ENCODE measurements at places on chromosomes 3 and 15. TPM values are rescaled to one million over a fixed set of nuclear protein-coding genes. Genes with fewer than 3 reads are reported as not detected.

The ANKRD63 gene
- 0.25 TPM for total RNA-seq

The SAMD7 gene
- total RNA-seq: 0.12 TPM

The ZNF280D gene
- total RNA-seq: 68.3 TPM

The CSPG5 gene
- total RNA-seq: 0.68 TPM

The LRRC2 gene
- not detected for total RNA-seq

The ROBO2 gene
- not detected for total RNA-seq

The SPPL2A gene
- 78.3 TPM for total RNA-seq

The KBTBD13 gene
- not detected for total RNA-seq

The RLBP1 gene
- not detected for total RNA-seq

The NOX5 gene
- not detected for total RNA-seq

The EBLN2 gene
- total RNA-seq: 10.2 TPM

The OR4F6 gene
- not detected for total RNA-seq

The DUOXA2 gene
- total RNA-seq: not detected

The HYAL1 gene
- 0.30 TPM for total RNA-seq

The SLCO2A1 gene
- total RNA-seq: not detected

DNA sequence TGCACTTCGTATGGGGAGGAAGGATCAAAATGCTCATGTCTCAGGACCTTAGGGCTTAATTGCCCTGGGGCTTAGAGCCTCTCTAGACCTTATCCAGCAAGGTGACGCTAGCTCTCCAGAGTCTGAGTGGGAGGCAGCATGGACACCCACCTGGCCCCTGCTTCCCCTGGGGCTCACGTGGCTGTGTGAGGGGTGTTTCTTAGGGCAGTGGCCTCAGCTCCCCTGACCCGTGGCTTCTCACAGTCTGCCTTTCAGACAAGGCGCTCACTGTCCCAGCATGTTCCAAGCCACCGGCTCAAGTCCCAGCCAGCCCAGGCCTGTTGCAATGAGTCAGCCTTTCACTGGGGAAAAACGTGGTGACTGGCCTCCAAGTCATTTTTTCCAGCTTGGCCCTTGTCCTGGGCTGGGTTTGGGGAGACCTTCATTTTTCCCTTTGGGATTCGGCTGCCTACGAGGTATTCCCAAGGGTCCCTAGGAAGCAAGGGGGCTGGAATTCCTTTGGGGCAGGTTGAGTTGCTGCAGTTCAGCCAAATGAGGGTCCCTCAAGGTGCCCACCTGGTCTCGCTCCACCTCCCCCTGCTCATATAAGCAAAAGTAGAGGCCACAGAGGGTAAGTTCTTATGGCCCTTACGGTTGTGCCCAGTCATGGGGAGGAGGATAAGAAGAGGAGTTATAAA lies 15.7 kb downstream of the BHLHE40 start:
- no peaks in the 10 kb centered on the region for H3K36me3 ChIP-seq
- peaks cover 6% of the 10 kb centered on the region for H3K4me1 ChIP-seq
- no peak overlapping the region for H3K27ac ChIP-seq

DNA sequence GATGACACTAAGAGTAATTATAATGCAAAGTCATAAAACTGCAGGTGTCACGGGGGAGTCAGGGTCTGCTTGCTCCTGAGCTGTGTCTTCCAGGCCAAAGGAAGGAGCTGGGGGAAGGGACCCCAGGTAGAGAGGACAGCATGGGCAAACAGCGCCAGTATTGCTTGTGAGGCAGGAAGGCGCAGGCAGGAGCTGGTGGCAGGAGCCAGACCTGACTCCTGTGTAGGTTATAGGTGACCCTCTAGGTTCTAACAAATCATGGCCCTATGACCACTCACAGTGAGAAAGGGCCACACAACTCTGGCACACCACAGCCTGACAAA lies 1.9 kb downstream of the CISH start:
- no peaks in the 10 kb centered on the region for H3K27me3 ChIP-seq
- no peak overlapping the region for H3K27ac ChIP-seq
- DNase-seq: no peak

DNA sequence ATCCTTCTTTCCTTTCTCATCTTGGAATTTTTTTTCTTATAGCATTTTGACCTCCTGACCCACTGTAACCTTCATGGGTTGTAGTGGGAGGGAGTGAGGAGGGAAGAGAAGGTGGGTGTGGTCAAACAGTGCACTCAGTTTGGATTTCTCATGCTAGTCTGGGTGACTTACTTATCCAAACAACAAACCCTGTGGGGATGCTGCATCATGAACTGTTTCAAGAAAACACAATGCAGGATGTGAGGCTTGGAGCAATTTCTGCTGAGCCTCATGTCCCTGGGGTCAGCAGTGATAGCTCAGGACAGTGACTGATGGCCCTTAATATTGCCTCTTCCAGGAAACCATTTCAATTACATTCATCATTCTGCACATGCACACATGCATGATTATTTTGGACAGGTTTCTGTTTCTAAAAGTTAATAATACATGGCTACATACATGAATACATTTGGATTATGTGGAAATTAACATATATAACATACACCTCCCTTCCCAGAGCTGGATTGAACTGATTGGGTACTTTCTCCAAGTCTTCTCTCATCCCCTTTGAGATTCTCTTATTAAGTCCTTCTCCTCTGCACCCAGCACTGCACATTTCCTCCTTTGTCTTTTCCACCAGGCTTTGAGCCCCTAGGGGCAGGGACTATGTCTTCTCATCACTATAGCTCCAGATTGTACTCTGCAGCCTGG lies 61.2 kb downstream of the ADAMTSL3 start:
- no peaks in the 10 kb centered on the region for H3K27me3 ChIP-seq
- no peaks in the 10 kb centered on the region for H3K4me1 ChIP-seq
- no peak overlapping the region for H3K4me3 ChIP-seq
- DNase-seq: no peak
- no peaks in the 10 kb centered on the region for H3K36me3 ChIP-seq

GRCh38 chr3:72306800-72307341 lies 521.9 kb upstream of the PROK2 start:
- DNase-seq: no peak
- no peaks in the 10 kb centered on the region for H3K27me3 ChIP-seq
- H3K27ac ChIP-seq: no peak overlapping the region
- peaks cover 34% of the 10 kb centered on the region for H3K4me1 ChIP-seq
- H3K4me3 ChIP-seq: no peak overlapping the region

DNA sequence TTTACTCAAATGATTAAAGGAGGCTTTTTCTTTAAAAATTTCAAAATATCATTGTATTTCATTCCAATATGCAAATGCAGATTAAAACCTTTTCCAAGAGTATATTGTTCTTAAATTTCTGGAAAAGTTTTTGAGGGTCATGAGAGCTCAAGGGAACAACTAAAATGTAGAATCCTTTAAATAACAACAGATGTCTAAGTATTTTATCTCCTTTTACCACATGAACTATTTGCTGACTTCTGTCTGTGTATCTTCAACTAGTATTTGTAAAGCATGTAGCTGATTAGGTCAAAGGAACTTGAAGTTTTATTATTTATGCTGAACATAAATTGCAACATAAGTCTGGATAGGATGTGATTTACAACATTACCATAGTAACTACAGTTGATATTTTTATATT lies 402.6 kb downstream of the CNTN6 start:
- H3K27ac ChIP-seq: no peak overlapping the region
- H3K4me1 ChIP-seq: no peaks in the 10 kb centered on the region
- H3K36me3 ChIP-seq: no peaks in the 10 kb centered on the region
- H3K4me3 ChIP-seq: no peak overlapping the region
- no peak for DNase-seq

DNA sequence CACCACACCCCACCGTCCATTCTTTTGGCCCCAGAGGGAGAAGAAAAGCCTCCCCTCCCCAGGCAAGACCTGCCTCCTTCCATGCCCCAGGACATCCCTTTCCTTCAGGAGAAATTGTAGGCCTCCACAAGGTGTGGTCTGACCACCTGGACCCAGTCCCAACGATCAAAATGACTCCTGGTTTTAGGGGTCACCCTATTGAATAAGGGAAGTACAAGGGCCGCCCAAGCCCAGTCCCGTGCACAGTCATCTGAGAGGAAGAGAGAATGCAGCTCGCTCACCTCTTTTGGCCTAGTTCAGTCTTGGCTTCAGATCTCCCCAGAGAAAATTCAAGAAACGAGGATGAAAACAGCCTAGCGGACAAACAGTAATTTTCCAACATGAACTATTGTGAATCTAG lies 249.1 kb downstream of the UACA start:
- H3K4me3 ChIP-seq: no peak overlapping the region
- H3K4me1 ChIP-seq: no peaks in the 10 kb centered on the region
- H3K27ac ChIP-seq: no peak overlapping the region

GRCh38 chr3:117708601-117709000 lies 999.0 kb downstream of the TUSC7 start:
- H3K27me3 ChIP-seq: no peaks in the 10 kb centered on the region
- no peak for DNase-seq
- H3K4me3 ChIP-seq: no peak overlapping the region

GRCh38 chr3:24117508-24117907 lies 172.4 kb downstream of the NR1D2 start:
- H3K27me3 ChIP-seq: no peaks in the 10 kb centered on the region
- H3K4me1 ChIP-seq: no peaks in the 10 kb centered on the region
- DNase-seq: no peak
- no peak overlapping the region for H3K4me3 ChIP-seq
- no peak overlapping the region for H3K27ac ChIP-seq

GRCh38 chr15:38535491-38536200 lies 29.0 kb downstream of the RASGRP1 start:
- H3K4me1 ChIP-seq: no peaks in the 10 kb centered on the region
- no peak overlapping the region for H3K27ac ChIP-seq
- H3K27me3 ChIP-seq: no peaks in the 10 kb centered on the region
- no peak for DNase-seq
- H3K36me3 ChIP-seq: peaks cover 19% of the 10 kb centered on the region

- peaks cover 79% of the 10 kb centered on the region for H3K36me3 ChIP-seq
- DNase-seq: no peak
- H3K27me3 ChIP-seq: no peaks in the 10 kb centered on the region
- H3K4me3 ChIP-seq: no peak overlapping the region
- no peak overlapping the region for H3K27ac ChIP-seq
These were observed 21.1 kb downstream of the ZXDC start for GRCh38 chr3:126454437-126455198.

GRCh38 chr3:170790647-170791046 lies 79.3 kb downstream of the RPL22L1 start:
- no peaks in the 10 kb centered on the region for H3K4me1 ChIP-seq
- no peak overlapping the region for H3K4me3 ChIP-seq
- H3K27ac ChIP-seq: no peak overlapping the region
- no peaks in the 10 kb centered on the region for H3K27me3 ChIP-seq

DNA sequence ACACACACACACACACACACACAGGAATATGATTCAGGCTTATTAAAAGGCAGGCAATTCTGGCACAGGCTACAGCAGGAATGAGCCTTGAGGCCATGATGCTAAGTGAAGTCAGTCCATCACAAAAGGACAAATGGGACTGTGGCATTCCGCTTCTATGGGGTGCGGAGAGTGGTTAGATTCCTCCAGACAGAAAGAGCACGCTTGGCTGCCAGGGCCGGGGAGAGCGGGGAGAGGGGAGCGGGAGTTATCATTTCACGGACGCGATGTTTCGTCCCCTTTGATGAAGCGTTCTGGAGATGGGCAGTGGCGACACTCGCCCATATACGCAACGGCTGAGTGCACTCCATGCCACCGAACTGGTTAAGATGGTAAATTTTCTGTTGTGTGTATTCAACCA lies 58.5 kb upstream of the FAM174B start:
- peaks cover 23% of the 10 kb centered on the region for H3K27me3 ChIP-seq
- H3K4me1 ChIP-seq: peaks cover 11% of the 10 kb centered on the region
- peak overlapping the region; percentile 30 for H3K4me3 ChIP-seq
- no peak overlapping the region for H3K27ac ChIP-seq

DNA sequence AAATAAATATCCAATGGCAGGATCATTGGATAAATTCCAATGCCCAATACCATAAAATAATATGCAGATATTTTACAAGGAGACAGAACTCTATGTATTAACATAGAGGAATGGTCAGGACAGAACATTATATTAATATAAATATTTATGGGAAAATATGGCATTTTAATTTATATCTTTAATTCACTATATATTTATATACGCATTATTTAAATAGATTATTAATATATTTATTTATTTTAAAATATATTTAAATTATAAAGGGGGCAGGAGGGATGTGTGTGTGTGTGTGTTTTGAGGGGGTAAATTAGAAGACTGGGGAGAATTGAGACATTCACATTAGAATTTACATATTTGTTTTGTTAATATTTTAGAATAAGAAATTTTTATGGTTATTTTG lies 31.6 kb upstream of the CNTN3 start:
- H3K36me3 ChIP-seq: no peaks in the 10 kb centered on the region
- no peak overlapping the region for H3K4me3 ChIP-seq
- no peak overlapping the region for H3K27ac ChIP-seq
- no peak for DNase-seq

- no peaks in the 10 kb centered on the region for H3K27me3 ChIP-seq
- no peaks in the 10 kb centered on the region for H3K4me1 ChIP-seq
- H3K36me3 ChIP-seq: no peaks in the 10 kb centered on the region
- no peak overlapping the region for H3K27ac ChIP-seq
- H3K4me3 ChIP-seq: no peak overlapping the region
These were observed 207.1 kb downstream of the LRRN1 start for GRCh38 chr3:4006288-4006687.

- H3K4me3 ChIP-seq: no peak overlapping the region
- no peak for DNase-seq
- peaks cover 33% of the 10 kb centered on the region for H3K4me1 ChIP-seq
- no peak overlapping the region for H3K27ac ChIP-seq
These were observed 6.5 kb downstream of the ADAM10 start for GRCh38 chr15:58742819-58743502.

DNA sequence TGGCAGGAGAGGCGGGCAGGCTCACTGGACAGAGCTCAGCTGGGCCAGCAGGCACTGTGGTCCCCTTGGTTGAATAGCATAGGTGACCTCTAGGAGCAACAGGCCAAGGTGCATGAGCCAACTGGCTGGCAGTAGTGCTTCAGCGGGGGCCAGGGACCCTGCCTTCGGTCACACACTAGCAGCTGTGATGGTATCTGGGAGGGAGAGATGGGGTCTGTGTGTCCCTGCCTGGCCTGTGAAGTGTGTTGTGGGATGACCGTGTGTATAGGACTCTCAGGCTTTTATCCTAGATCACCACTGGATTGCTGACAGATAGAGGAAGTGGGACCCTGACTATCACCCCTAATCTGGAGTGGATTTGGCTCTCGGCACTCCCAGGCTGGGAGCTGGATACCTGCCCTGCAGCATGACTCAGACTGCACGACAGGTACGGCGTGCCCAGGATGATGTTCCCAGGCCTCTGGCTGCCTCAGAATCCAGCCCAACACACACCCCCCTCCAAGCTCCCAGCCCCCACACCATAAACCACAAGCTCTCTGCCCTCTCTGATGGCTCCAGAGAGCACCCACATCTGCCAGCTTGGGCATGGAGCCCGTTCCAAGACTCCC lies 7.8 kb downstream of the RPS17 start:
- no peak overlapping the region for H3K27ac ChIP-seq
- H3K27me3 ChIP-seq: no peaks in the 10 kb centered on the region

GRCh38 chr3:139473155-139473771 lies 3.1 kb downstream of the RBP2 start:
- no peaks in the 10 kb centered on the region for H3K36me3 ChIP-seq
- H3K4me3 ChIP-seq: no peak overlapping the region
- no peaks in the 10 kb centered on the region for H3K4me1 ChIP-seq
- no peak overlapping the region for H3K27ac ChIP-seq

- no peak overlapping the region for H3K4me3 ChIP-seq
- no peaks in the 10 kb centered on the region for H3K36me3 ChIP-seq
- H3K4me1 ChIP-seq: no peaks in the 10 kb centered on the region
- no peaks in the 10 kb centered on the region for H3K27me3 ChIP-seq
These were observed 132.4 kb downstream of the MEIS2 start for GRCh38 chr15:36967929-36968328.

- no peak overlapping the region for H3K4me3 ChIP-seq
- no peaks in the 10 kb centered on the region for H3K27me3 ChIP-seq
- H3K4me1 ChIP-seq: peaks cover 18% of the 10 kb centered on the region
- H3K36me3 ChIP-seq: no peaks in the 10 kb centered on the region
These were observed 119.9 kb downstream of the FOXP1 start for GRCh38 chr3:71463617-71464016.

Measured in B cell (primary cell).